ENCODE measurements at places on chromosomes 3 and 15.

- no peak for DNase-seq
Observed at GRCh38 chr15:93459396-93459795, 370.4 kb upstream of the RGMA start.

- DNase-seq, result no peak
Observed at GRCh38 chr15:91857772-91858171, 4.3 kb downstream of the SLCO3A1 start.

DNA sequence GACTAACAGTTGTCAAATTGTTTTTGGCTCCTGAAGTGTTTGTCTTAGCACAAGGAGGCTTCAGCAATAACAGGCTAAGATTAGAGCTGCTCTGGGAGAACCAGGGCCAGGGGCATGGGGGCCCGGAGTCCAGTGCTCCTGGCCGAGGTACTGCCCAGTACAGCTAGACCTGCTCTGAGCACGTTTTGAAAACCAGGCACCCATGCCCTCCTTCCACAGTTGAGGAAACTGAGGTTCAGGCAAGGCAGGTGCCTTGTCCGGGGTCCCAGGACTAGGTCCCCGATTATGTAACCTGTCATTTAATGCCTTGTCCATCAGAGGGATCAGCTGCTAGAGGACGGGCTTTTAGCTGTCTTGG lies 19.2 kb downstream of the KBTBD13 start:
- DNase-seq, result no peak

DNA sequence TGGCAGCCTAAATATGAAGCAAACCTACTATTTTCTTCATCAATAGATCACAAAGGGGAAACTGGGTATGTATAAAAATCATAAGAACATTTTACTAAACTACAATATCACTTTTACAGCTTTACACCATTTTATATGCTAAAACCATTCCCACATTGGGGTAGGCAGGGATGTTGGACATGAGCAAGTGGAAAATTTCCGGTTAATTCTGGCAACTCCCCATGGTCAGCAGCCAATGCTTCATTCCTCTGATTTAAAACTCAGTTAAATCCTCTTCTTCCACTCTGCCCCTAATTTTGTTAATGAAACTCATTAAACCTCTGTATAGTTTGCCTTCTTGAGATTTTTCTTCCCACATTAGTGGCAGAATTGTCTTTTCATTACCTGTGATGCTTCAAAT lies 552.5 kb upstream of the NECTIN3 start:
- no peak for DNase-seq

DNA sequence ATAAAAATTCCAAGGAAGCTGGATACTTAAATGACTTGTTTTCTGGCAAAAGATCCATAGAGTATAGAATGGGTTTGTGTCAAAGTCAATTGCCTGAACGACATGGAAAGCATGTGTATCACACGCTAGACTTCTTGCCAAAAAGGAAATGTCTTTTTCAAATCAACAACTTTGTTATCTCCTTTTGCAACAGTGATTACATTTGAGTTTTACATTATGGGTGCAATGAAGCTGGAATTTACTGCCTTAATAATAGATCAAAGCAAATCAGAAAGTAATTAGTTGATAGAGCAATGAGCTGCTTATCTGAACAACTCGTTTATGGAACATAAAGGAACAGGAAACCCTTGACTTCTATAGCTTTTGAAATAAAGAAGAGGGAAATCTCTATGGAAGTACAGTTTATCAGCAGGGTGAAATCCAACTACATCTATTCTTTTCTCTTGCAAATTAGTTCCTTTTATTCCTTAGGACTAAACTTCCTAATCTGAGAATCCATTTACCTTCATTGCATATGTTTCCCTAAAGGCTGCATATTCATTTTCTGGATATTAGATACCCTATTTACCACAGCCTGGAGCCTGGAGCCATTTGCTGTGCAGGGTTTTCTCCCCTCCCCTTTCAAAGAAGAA lies 415.1 kb upstream of the NECTIN3 start:
- no peak for DNase-seq

- peak; percentile 51 for DNase-seq
Observed at GRCh38 chr15:61835496-61836106, 224.6 kb downstream of the VPS13C start.

GRCh38 chr3:128313935-128314334 lies 152.8 kb downstream of the DNAJB8 start:
- no peak for DNase-seq

- DNase-seq, result no peak
Observed at GRCh38 chr15:58413253-58413652, 18.5 kb upstream of the LIPC start.

DNA sequence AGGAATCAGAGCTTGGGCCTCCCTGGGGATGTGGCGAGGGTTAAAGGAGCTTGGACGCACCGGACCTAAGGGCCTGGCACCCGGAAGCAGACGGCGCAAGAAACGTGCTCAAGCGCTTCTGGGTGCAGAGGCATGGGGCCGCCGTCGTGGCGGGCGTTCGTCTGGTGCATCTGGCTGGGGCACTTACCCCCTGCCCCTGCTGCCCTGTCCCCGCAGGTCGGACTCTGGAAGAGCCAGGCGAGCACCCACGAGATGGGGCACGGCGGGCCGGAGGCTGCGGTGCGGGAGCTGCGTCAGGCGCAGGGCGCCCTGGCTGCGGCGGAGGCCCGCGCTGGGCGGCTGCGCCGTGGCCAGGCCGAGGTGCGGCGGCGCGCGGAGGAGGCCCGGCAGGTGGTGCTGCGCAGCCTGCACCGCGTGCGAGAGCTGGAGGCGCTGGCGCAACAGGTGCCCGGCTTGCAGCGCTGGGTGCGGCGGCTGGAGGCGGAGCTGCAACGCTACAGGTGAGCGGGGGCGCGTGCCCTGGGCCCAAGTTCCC lies 2.5 kb downstream of the EFCC1 start:
- peak; percentile 43 for DNase-seq

DNA sequence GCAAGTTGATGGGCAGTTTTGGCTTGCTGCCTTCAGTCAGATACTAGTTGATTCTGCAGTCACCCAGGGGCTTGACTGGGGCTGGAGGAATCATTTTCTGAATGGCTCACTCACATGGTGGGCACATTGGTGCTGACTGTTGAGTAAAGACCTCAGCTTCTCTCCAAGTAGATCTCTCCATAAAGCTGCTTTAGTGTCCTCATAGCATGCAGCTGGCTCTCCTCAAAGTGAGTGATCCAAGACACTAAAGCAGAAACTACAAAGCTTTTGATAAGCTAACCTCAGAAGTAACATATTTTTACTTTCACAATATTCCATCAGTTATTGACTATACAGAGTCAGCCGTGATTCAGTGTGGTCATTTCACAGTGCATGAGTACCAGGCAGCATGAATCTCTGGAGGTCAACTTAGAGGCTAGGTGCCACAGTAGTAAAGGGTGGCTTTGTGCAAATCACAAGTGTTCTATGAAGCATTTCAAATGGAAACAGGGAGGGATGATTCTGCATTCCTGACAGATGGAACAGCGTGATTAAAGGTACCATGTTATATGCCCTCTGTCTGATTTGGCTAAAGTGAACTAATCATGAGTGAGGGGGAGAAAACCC lies 24.3 kb upstream of the ATP8B4 start:
- no peak for DNase-seq

GRCh38 chr15:48888191-48888590 lies 10.3 kb downstream of the EID1 start:
- DNase-seq, result no peak

DNA sequence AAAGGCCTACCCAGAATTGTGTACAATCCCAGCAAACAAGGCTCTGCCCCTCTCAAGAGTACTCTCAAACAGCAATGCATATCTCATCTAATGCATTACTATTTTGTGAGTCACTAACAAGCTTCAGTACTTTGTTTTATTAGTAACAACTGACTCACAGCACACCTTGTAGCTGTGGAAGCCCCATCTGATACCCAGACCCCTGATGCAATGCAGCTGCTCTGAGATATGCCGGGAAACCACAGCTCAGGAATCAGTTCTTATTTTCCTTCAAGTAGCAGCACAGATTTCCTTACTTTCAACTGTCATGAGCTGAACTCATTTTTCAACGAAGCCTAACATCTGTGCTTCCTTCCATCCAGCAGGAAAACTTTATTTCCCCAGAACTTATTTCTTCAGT lies 37.8 kb downstream of the CCNL1 start:
- no peak for DNase-seq

DNA sequence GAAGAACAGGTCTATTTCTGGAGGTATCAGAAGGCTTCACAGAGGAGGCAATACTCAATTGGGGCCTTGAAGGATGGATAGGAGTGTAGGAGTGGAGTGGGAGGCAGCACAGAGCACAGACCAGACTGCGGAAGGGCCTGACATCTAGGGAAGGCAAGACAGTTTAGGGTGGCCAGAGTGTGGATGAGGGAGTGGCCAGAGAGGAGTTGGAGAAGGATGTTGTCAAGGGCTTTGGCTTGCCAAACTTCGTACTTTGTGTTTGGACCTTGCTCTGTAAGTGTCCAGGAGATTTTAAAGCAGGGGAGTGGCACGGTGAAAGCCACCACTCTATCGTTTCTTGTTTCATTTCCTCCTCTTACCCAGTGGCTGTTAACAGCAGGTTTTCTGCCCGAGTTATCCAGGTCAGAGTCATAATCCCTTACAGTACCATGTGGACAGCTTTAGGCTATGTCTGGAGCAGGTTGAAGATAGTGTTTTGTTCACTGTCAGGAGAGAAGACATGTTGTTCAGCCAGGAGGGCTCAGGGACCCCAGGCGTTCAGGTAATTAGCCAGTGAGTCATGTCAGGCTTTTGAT lies 12.3 kb downstream of the SMAD3 start:
- no peak for DNase-seq

GRCh38 chr3:173945806-173946205 lies 548.3 kb downstream of the NLGN1 start:
- DNase-seq, result no peak

GRCh38 chr3:109563149-109563548 lies 225.8 kb upstream of the DPPA4 start:
- no peak for DNase-seq

DNA sequence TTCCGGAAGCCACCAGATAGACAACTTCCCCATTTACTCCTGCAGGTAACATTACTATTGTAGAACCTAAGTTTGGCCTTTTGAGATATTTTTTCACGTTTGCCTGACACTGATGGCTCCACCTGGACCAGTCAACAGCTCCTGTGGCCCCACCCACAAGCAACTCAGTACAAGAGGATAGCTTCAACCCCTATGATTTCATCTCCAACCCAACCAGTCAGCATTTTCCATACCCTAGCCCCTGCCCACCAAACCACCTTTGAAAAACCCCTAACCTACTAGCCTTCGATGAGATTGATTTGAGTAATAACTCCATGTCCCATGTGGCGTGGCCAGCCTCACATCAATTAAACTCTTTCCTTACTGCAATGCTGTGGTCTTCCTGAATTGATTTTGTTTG lies 950 bp upstream of the EHHADH start:
- no peak for DNase-seq

DNA sequence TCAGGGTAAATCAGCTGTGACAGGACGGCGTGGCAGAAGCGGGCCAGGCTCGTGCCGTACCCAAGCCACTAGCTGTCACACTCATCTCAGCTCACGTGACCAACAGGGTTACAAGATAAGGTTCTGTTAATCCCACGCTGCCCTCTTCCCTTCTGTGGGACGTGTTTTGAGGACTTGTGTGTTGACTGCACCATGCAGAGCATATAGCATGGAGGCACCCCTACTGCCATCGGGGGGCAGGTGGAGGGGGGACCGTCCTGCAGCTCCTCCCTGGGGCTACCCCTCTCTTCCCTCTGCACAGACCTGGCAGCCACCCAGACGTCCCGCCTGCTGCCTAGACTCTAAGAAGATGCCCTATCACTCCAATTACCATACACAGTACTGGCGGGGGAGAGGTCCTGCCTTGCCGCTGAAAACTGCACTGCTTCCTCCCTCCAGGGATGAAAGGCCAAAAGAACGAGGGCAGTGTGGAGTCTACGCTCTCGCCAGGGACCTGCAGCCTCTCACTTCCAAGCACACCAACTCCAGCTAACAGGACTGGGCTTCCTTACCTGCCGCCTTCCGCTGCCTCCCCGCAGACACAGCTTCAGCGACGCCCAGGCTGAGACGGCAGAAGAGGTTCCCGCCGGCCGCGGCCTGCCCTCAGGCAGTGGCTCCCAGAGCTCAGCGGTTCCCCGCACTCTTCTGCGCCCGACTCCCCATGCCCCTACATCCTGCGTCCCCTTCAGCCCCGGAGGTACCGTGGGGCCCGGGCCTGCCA lies at the start of gene TNK2:
Gene TNK2, minus strand, starts transcription at position 618 of the 760 bp plus-strand sequence. CDS start 19,963 bp downstream, outside the sequence.
- DNase-seq, result peak; percentile 58

DNA sequence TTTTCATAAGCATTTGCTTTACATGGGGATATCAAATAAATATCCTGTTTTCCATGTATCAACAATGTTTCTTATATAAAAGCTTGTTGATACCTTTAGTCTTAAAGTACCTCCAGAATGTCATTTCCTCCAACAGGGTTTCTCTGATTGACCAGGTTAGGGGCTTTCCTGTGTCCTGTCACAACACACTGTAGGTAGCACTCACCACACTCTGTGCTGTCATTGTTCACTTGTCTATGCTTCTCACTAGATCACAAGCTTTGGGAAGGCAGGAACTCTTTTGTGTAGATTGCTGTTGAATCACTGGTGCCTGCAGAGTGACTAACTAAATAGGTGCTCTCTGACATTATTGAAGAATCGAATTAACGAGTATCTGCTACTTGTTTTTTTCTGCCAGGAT lies 49.8 kb downstream of the USP50 start:
- DNase-seq, result no peak

DNA sequence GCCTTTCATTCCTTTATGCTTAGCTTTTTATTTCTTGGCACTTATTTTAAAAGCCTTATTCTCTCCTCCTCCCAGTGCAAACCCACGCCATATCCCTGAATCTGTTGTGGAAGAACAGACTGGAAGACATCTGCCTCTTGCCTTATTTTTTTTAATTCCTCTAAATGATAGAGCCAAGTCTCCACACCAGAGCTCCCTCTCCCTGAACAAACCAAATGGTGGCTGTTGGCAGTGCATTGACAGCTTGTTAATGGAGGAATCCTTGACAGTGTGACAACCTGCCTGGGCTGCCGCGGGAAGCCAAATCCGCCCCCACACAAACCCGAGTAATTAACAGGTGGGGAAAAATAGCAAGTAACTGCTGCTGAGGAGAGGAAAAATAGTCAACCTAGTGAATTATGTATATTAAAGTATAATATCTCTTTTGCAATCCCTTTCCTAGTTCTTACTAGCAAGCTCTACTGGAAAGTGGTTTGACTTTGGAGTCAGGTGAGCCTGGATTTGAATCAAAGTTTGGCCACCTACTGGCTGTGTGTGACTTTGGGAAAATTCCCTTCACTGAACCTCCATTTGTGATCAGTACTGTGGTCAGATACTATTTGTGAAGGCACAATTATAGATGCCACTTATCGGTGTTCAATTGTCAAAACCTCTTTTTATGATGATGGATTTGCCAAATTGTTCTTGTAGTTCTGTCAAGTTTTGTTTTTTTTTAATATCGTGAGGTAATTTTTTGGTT lies 589.6 kb downstream of the PDCD6IP start:
- no peak for DNase-seq

GRCh38 chr3:133548090-133548489 lies 25.4 kb upstream of the CDV3 start:
- no peak for DNase-seq

- DNase-seq, result no peak
Observed at GRCh38 chr3:14879211-14879874, 60.6 kb downstream of the FGD5 start.

DNA sequence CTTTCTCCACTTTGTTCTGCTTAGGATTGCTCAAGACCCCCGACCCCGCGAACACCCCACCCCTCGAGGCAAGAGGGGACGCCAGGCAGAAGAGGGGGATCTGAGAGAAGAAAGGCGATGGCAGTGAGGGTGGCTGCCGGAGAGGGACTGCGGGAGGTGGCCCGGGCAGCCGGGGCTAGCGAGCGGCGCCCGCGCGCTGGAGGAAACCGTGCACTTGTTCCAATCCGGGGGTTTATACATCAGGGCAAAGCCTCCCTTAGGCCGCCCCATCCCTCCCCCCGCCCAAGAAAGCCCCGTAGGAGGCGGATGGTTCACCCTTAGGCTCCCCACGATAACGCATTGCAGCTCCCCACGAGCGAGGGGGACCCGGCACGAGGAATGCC lies 475 bp downstream of the ERC2 start:
- no peak for DNase-seq
